Peyer's patch (tissue), 4 donors: ENCODE measurements at places on chromosomes 11 and 22.
A peak's percentile ranks its signal among the peaks of the same experiment; 100 is the strongest.

GRCh38 chr11:125968354-125968753, 22.5 kb downstream of the VSIG10L2 start:
- no peak for DNase-seq
- H3K4me1 ChIP-seq: no peaks in the 10 kb centered on the region

DNA sequence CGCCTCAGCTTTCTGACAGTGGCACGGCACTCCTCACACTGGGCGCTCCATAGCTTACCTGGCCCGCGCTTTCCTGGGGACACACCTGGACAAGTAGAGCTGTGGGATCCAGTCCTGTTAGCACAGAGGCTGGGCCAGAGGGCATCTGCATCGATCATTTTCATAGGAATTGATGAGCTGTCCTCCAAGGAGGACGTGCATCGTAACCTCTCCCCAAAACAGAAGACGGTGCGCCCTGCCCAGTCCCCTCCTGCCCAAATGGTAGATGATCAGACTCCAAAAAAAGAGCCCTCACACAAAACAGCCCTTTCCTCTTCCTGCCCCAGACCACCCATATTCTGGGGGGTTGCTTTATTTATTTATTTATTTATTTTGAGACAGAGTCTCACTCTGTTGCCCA, 161.2 kb downstream of the CTTN start:
- no peak overlapping the region for H3K27ac ChIP-seq
- H3K4me1 ChIP-seq: no peaks in the 10 kb centered on the region
- no peak overlapping the region for H3K4me3 ChIP-seq
- DNase-seq: no peak
- no peaks in the 10 kb centered on the region for H3K27me3 ChIP-seq

- no peaks in the 10 kb centered on the region for H3K27me3 ChIP-seq
- no peak for DNase-seq
- H3K27ac ChIP-seq: no peak overlapping the region
- H3K36me3 ChIP-seq: no peaks in the 10 kb centered on the region
Observed at GRCh38 chr11:129739339-129739738, 76.3 kb upstream of the TMEM45B start.

DNA sequence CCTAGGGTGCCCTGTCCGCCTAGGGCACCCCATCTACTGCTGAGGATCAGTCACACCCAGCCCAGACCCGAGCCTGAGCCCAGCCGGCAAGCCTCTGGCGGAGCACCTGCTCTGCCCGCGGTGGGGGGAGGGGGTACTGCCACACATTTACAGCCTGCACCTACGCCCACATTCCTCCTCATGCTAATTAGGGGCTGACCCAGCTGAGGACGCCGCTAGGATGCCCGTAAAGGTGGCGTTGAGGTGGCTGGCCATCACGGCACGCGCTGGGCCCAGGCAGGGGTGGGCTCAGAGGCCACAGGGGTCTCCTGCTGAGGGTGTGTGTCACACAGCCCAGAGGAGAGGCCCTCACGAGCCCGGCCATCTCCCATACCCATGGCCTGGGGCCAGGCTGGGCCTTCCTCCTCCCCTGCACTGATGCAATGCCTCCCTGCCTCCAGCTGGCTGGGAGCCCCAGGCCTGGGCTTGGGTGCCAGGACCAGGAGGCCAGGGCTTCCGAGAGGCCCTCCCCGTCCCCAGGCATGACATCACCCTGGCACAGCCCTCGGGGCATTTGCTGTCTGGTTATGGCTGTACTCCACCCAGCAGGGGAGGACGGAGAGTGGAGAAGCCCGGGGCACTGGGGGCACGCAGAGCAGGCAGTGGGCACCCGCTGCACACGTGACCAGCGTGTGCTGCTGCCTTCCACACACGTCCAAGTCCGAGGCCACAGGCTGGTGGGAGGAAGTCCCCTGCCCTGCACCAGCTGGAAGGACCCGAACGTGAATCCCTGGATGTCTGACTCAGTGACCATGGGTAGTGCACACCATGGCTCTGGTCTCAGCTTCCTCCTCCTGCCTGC, 12.7 kb downstream of the DUSP8 start:
- peak overlapping the region; percentile 71 for H3K27ac ChIP-seq
- peak; percentile 55 for DNase-seq
- H3K27me3 ChIP-seq: no peaks in the 10 kb centered on the region
- no peaks in the 10 kb centered on the region for H3K4me1 ChIP-seq
- H3K36me3 ChIP-seq: peaks cover 28% of the 10 kb centered on the region
- no peak overlapping the region for H3K4me3 ChIP-seq

- no peaks in the 10 kb centered on the region for H3K27me3 ChIP-seq
- H3K4me1 ChIP-seq: no peaks in the 10 kb centered on the region
- H3K36me3 ChIP-seq: no peaks in the 10 kb centered on the region
- peak; percentile 82 for DNase-seq
- peak overlapping the region; percentile 54 for H3K27ac ChIP-seq
Observed at GRCh38 chr11:9601037-9601875, 27.8 kb downstream of the WEE1 start.

DNA sequence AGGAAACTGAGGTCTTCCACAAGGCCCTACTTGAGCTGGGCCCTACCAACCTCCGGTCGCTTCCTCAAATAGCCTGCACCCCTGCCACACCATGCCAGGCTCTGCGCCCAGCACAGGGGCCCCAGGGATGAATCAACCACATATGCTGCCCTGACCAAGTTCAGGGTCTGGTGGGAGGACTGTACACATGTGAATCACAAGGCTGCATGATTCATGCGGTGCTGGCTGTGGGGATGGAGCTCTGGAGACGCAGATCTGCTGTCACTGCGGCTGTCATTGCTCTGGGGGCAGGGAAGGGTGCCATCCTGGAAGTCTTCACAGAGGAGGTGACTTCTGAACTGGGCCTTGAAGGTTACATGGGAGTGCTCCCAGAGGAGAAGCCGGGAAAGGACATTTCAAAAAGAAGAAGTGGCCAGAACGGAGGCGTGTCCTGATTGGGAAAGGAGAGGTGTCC, 21.5 kb downstream of the CYTH4 start:
- H3K27ac ChIP-seq: peak overlapping the region; percentile 4
- no peaks in the 10 kb centered on the region for H3K27me3 ChIP-seq
- DNase-seq: no peak
- H3K4me1 ChIP-seq: peaks cover 25% of the 10 kb centered on the region
- H3K36me3 ChIP-seq: no peaks in the 10 kb centered on the region

DNA sequence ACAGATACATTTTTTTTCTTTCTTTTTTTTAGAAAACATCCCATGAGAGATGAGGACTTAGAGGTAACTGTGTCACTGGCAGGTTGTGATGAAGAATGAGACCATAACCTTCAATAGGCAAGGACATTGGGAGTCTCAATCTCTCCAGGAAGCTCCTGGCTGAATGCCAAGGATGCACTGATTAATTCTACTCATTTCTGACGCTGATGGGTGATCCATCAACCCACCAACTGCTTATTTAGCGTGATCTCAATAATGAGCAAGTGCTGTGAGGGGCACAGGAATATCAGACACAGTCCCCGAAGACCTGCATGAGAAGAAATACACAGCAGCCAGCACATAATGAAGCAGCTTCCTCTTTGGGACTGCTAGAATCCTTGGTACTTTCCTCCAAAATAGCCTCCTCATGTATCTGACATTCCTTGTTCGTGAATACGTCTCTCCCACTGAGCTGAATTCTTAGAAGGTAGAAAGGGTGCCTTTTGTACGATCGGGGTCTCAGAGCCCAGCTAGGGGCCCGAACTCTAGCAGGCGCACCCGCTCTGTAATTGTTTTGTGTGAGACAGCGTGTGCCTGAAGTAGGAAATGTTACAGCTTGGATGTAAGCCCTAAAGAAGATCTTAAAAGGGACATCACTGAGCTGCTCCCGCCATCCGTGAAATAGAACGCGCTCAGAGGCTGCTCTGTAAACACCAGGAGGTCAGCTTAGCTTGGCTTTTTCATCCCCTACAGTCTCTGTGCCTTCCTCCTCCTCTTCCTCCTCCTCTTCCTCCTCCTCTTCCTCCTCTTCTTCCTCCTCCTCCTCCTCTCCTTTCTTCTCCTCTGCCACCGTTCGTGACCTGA, 7.2 kb downstream of the CLMP start:
- no peaks in the 10 kb centered on the region for H3K27me3 ChIP-seq
- H3K27ac ChIP-seq: no peak overlapping the region
- no peaks in the 10 kb centered on the region for H3K4me1 ChIP-seq

GRCh38 chr11:62176766-62177165, 13.2 kb upstream of the SCGB1D1 start:
- no peaks in the 10 kb centered on the region for H3K27me3 ChIP-seq
- no peak for DNase-seq
- no peaks in the 10 kb centered on the region for H3K4me1 ChIP-seq
- no peaks in the 10 kb centered on the region for H3K36me3 ChIP-seq
- H3K27ac ChIP-seq: no peak overlapping the region
- no peak overlapping the region for H3K4me3 ChIP-seq

DNA sequence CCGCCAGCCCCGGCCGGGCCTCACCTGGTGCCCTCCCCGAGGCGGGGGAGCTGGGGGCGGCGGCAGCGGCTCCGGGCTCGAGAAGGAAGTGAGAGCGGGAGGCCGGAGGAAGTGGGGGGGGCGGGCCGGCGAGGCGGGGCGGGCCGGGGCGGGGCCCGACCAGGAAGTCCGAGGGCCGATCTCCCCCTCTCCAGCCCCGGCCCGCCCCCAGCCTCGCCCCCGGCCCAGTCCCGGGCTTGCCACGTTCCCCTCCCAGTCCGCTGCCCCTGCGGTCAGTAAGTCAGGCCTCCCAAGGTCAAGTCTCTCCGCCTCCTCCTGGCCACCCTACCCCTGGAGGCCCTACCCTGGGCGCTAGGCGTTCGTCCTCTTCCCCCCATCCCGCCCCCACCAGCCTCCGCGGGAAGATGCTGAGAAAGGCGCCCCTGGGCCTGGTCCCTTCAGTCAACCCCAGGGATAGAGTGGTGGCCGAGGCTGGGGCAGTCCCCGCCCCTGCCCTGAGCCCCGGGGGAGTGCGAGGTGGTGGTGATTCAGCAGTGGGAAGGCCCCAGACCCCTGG, at the start of gene RHOG:
Gene RHOG, minus strand, starts transcription at position 90 of the 556 bp plus-strand sequence. CDS start 12,821 bp downstream, outside the sequence.
- no peaks in the 10 kb centered on the region for H3K36me3 ChIP-seq
- H3K27ac ChIP-seq: peak within 1 kb of the TSS; percentile 99
- H3K4me3 ChIP-seq: peak within 1 kb of the TSS; percentile 74
- peaks cover 37% of the 10 kb centered on the region for H3K4me1 ChIP-seq
- peak; percentile 91 for DNase-seq

DNA sequence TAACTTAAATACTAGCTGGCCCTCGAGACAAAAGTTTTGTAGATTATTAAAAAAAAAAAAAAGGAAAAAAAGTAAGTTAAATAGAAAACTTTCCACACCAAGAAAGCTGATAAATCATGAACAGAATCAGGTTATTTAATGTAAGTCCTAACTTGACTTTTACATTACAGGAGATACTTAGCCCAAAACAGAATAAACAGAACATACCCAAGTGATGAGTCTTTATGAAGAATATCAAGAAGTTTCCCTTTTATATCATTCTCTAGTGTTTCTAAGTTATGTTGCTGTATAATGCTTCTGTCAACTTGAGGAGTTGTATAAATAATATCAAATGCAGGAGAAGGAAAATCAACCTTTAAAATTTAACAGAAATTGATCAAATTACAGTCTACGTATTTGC, 44.5 kb upstream of the RPS13 start:
- H3K4me1 ChIP-seq: no peaks in the 10 kb centered on the region
- no peak overlapping the region for H3K4me3 ChIP-seq
- DNase-seq: no peak
- H3K36me3 ChIP-seq: no peaks in the 10 kb centered on the region
- H3K27ac ChIP-seq: no peak overlapping the region
- no peaks in the 10 kb centered on the region for H3K27me3 ChIP-seq

DNA sequence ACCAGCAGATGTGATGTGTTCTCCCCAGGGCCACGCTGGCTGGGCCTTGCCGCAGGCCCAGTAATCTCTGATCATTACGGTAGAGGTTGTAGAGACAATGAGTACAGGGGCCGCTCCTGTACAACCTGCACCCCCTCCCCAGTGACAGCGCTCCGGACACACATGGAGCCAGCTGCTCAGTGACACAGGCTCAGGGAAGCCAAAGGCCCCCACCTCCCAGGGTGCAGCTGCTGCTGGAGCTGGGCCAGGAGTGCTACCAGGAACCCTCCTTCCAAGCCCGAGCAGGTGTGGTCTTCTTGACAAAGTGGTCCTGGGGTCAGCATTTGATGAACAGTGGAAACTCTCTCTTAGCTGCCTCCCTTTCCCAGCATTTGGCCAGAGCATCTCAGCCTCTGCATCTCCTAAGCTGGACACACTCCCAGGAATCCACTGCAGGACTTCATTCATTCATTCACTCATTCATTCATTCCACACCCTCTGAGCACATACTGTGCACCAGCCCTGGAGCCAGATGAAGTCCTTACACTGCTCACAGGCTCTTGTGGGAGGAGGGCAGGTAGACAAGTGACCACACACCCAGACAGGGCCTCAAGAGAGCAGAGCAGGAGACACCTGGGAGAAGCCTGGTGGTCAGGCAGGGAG, 49.6 kb upstream of the MPEG1 start:
- H3K27me3 ChIP-seq: no peaks in the 10 kb centered on the region
- no peaks in the 10 kb centered on the region for H3K36me3 ChIP-seq
- no peak overlapping the region for H3K4me3 ChIP-seq
- DNase-seq: no peak
- no peak overlapping the region for H3K27ac ChIP-seq

DNA sequence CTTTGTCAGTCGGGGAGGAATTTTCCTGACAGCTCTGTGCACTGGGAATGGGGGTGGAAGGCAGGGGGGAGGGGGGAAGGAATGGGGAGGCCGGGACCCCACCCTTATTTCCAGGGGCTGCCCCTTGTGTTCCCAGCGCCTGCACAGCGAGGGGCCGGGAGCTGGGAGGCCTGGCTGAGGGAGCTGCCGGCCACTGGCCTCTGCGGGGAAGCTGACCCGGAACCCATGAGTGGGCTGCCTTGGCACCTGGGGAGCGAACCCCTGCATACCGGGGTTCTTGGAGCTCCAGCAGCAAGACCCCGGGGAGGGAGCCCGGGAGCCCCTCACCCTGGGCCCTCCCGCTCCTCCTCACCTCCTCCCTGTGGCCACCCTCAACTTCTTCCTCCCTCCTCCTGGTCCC, 3.5 kb downstream of the H19 start:
- H3K36me3 ChIP-seq: no peaks in the 10 kb centered on the region
- H3K4me1 ChIP-seq: no peaks in the 10 kb centered on the region
- no peak for DNase-seq

DNA sequence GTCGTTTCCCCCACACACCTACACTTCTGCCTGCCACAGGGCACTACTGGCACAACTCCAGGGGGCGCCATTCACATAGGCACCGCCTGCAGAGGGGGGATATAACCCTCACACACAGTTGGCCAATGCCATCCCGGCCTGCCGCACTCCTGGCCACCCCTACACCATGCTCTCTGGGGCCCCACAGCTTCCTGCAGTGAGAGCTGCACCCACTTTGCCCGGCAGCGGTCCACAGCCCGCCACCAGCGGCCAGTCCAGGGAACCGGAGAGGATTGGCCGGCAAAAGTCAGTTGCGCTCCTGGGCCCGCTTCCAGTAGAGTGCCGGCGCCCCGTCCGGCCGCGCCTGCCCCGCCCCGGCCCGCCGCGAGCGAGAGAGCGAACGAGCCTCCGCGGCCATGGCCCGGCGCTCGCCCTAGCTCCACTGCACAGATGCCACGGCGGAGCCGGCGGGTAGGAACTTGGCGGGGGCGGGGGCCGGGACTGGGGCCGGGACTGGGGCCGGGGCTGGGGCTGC, 25.6 kb upstream of the SUSD2 start:
- peak overlapping the region; percentile 72 for H3K4me3 ChIP-seq
- H3K36me3 ChIP-seq: no peaks in the 10 kb centered on the region
- peak; percentile 76 for DNase-seq
- peak overlapping the region; percentile 87 for H3K27ac ChIP-seq

- no peak for DNase-seq
- H3K4me1 ChIP-seq: no peaks in the 10 kb centered on the region
- no peak overlapping the region for H3K4me3 ChIP-seq
- no peaks in the 10 kb centered on the region for H3K27me3 ChIP-seq
Observed at GRCh38 chr11:34169686-34170085, 64.3 kb downstream of the NAT10 start.

GRCh38 chr22:16957781-16958180, 50.2 kb downstream of the GAB4 start:
- no peaks in the 10 kb centered on the region for H3K4me1 ChIP-seq
- H3K4me3 ChIP-seq: no peak overlapping the region
- H3K27ac ChIP-seq: no peak overlapping the region
- H3K36me3 ChIP-seq: no peaks in the 10 kb centered on the region
- no peaks in the 10 kb centered on the region for H3K27me3 ChIP-seq
